ENCODE measurements at places on chromosomes 4 and X.
A peak's percentile ranks its signal among the peaks of the same experiment; 100 is the strongest.

DNA sequence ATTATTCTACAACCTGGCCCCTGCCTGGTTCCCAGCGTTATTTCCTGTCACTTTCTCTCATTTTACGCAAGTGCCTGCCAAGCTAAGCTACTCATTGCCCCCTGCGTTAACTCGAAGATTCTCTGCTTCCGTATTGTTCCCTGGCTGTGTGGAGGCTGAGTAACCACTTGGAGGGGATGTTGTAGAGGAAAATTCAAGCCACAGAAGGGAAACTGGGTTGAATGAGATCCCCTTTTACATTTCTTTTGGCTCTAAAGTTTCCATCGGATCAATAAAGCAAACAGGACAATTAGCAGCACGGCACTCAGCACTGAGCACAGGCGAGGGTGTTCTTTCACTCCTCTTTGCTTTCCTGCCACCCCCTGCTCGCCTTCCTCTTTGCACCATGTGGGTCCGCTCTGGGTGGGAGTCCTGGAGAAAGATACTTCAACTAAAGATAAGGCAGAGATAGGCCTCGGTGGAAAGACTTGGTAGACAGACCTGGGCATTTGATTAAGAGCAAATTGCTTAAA lies 4.2 kb upstream of the TMSB4X start:
- no peak for DNase-seq

DNA sequence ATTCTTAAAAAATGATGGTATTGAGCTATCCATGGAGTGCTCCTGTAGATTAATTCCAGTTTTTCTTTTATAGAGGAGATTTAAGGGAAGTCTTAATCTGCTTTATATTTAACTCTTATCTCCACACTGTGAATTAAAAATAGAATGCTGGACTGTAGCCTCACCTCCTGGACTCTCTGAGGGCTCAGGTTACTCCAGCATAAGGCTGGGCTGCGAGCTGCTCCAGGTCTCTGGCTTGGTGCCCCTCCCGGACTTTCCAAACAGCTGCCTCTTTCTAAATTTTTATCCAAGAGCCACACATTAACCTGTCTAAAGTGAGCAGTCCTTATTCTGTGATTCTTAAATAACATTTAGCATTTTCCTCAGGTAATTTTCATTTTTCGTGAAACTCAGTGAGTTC lies 218.7 kb upstream of the JADE1 start:
- no peak for DNase-seq

GRCh38 chr4:109499513-109499912 lies 60.5 kb upstream of the MCUB start:
- no peak for DNase-seq

DNA sequence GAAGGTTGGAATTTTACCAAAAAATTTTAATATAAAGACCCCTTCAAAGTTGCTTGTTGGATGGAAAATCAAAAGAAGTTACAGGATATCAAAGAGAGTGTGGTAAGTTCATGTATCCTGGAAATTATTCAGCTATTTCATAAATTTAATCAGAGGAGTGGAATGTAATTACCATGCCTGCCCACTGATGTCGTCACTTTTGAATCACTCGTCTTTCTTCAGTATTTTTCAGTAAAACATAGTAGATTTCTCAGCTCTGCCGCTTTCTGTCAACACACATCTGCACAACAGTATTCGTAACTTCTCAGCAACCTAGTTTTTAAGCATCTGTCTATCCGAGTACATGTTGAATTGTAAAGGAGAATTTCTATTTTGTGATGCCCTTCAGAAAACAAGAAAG lies 2163.0 kb upstream of the AGA start:
- DNase-seq, result no peak

DNA sequence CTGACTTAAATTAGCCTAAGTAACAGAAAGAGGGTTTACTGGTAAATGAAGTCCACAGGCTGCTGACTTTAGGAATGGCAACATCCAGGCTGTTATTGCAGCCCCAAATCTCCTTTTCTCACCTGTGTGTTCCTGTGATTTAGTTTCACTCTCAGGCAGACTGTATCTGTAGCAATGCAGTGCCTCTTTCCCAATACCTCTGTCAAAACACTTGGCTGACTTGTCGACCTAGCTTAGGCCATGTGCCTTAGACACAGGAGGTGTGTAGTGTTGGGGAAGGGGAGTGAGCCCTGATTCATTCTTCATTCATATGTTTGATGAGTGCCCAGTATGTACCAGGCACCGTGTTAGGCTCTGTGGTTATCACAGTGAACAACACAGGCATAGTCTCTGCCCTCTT lies 46.9 kb downstream of the JADE3 start:
- DNase-seq, result no peak

DNA sequence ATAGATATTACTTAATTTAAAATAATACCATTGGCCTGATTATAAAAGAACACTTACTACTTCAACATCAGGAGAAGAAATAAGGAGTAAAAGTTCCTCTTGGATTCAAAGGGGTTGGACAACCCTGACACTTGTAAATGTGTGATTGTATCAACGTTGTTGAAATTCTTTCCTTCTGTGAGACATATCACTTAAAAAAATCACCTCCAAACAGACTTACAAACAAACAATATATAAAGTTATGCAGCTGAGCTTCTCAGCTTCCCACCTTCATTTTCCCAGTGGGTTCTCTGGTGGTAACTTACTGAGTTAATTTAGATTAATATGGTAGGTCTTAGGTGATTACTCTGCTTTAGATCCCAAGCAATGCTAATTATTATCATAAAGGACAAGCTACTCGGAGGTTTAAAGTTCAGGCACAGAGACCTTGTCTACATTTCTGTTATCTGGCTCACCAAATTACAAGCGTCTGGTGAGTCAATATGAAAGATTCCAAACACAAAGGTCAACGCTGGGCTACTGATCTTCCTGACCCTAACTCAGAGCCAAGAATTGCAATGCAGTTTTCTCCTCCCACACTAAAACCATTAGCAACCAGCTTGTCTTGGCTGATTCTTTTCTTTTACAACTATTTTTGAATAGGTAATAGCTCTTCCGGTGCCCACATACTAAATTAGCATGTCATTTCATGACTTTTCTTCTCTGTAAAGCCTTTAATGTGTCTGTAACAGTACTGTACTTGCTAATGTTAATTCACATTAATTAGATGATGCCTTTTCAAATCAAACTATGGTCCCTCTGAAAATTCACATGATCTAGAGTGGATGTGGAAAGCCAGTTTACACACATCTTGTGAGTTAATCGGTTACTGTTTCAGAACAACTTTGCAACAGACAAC lies 157.6 kb downstream of the RASL11B start:
- DNase-seq, result no peak

- DNase-seq, result no peak
Measured at GRCh38 chrX:11954176-11954575, 184.1 kb upstream of the FRMPD4 start.

- DNase-seq, result no peak
Measured at GRCh38 chr4:56215901-56216300, 171.4 kb downstream of the AASDH start.

- DNase-seq, result no peak
Measured at GRCh38 chr4:78876568-78877320, 62.5 kb downstream of the PAQR3 start.

- DNase-seq, result no peak
Measured at GRCh38 chrX:44903830-44904530, 31.0 kb downstream of the KDM6A start.

DNA sequence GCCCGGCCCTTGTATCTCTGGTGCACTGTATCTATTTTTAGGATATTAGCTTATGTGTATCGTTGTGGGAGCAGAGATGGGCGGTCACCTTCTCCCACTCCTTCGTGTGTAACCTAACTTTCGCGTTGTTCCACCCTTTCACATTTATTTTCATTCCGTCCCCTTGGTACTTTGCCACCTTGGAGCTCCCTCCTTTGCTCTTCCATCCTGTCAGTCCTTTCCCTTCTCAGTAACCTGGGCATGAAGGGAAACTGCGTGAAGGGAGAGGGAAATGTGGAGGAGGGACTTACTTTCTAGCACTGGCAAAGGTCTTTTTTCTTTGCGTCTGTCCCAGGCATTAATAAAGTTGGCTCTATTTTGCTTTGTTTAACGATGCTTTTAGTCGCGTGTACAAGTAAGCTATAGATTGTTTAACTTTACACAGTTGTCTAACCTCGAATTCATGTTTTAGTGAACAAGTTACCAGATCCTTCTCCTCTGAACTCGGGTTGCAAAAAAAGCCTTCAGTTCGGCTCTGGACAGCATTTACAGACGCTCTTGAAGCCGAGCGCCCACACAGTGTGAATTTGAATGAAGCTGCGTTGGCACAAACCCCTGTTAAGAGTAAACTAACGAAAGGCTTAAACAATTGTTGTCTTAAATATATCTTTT lies 3.9 kb downstream of the PCDH10 start:
- no peak for DNase-seq

- DNase-seq, result no peak
Measured at GRCh38 chr4:99402765-99403164, 32.4 kb downstream of the ADH7 start.

- DNase-seq, result no peak
Measured at GRCh38 chrX:123223859-123224258, 39.8 kb downstream of the GRIA3 start.

- no peak for DNase-seq
Measured at GRCh38 chr4:148415500-148415899, 26.7 kb downstream of the NR3C2 start.

- no peak for DNase-seq
Measured at GRCh38 chrX:110055616-110056015, 52.7 kb downstream of the TMEM164 start.

GRCh38 chr4:161457311-161457710 lies 706.5 kb downstream of the FSTL5 start:
- DNase-seq, result no peak

- no peak for DNase-seq
Measured at GRCh38 chr4:145639186-145639698, 20.1 kb downstream of the MMAA start.

GRCh38 chrX:108299101-108299591 lies 139.1 kb downstream of the COL4A6 start:
- no peak for DNase-seq

DNA sequence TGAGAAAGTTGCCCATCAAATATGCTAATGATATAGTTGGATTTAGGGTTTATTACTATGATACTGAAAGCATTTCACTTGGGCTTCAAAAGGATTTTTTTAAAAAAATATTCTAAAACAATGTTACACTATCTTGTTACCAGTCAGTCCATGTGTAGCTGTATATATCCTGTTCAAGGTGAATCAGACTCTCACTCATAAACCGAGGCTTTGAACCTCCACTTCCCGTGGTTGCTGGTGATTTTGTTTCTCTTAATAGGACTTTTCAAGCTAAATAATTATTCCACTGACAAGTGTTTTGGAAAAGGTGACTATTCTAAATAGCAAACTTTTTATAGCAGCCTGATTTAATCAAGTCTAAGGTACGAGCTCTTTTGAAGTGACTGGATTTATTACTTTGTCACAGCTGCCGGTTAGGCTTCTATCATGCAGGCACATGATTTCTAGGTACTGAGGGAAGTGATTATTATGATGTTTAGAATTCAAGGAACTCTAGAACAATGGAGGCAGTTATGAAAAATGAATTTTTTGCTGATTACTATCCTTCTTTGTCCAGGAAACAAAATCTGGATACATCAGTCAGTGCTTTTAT lies 287.7 kb downstream of the KCTD8 start:
- no peak for DNase-seq

GRCh38 chr4:183823434-183823833 lies 81.7 kb upstream of the STOX2 start:
- no peak for DNase-seq

DNA sequence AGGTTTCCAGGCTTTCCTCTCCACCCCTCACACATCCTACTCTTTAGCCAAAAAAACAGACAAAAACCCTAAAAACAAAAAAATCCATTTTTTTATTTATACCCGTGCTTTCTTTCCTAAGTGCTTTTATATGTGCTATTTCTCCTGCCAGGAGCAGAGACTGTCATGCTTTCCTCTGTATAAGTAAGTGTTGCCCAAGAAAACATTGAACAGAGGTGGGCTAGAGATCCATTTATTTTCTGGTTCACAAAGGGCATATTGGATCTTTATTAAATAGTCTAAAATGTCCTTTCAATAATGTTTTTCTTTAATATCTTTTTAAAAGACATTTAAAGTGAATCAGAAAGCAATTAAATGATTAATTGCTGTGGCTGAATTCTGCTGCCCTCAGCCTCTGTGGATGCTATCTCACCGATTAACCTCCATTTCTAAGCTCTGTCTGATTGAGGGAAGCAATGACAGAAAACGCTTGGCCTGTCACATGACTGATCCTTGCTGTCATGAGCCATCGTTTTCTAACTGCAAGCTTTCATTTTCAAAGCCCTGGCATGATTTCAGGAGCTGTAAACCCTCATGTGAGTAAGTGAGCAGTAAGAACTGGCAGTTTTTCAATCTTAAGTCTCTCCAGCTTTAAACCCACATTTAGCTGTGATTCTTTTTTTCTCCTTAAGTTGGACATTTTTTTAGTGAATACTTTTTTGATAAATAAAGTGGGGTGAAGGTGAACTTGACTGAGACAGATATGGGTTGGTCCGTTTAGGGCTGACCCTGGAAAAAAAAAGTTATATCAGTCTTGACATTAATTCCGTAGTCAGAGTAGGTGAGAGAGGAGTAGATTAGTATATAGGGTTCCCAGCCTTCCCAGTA lies 180.7 kb upstream of the PGRMC2 start:
- DNase-seq, result no peak

GRCh38 chrX:23554304-23554703 lies 113.0 kb upstream of the PRDX4 start:
- peak; percentile 39 for DNase-seq

GRCh38 chr4:5959211-5959982 lies 58.8 kb downstream of the C4orf50 start:
- DNase-seq, result no peak

DNA sequence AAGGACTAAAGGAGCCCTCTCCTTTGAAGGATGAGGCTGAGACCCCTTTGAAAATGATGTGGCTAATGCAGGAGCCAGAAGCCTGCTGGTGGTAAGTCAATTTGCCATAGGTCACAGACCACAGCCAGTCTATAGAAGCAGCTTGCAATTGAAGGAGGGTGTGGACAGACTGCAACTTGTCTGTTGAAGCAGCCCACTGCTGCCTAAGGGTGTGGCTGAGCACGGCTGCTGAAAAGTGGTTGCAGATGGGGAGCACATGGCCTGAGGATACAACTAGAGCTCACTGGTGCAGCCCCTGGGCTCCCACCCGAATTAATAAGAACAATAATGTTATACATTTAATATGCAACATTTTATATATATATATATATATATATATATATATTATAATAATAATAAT lies 11.4 kb upstream of the EXOC1L start:
- no peak for DNase-seq

- DNase-seq, result peak; percentile 10
Measured at GRCh38 chr4:73344106-73344505, 60.0 kb upstream of the ALB start.

- no peak for DNase-seq
Measured at GRCh38 chr4:149055624-149056023, 613.4 kb upstream of the NR3C2 start.

DNA sequence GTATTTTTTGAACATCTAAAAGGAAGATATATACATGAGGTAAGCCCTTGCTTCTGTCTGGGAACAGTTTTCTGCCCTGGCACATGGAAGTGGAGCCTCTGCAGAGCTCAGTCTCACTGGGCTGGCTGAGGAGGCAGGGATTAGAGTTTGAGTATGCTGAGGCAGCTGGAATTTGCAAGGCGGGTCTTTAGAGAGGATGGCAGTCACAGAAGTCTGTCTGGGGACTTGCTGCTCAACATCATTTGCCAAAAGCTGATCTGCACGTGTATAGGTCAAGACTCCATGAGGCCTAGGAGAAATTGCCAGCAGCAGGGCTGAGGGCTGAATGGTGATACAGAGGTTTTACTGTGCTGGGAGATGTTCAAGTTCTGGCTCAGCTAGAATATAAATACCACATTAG lies 163.6 kb upstream of the ANK2 start:
- DNase-seq, result no peak

- no peak for DNase-seq
Measured at GRCh38 chr4:56465599-56466295, 1.7 kb upstream of the SRP72 start.
